ACHN (cell line): ENCODE measurements at places on chromosomes 16 and 17.

- DNase-seq, result no peak
These were observed 17.1 kb downstream of the ZNF768 start for GRCh38 chr16:30509081-30509765.

DNA sequence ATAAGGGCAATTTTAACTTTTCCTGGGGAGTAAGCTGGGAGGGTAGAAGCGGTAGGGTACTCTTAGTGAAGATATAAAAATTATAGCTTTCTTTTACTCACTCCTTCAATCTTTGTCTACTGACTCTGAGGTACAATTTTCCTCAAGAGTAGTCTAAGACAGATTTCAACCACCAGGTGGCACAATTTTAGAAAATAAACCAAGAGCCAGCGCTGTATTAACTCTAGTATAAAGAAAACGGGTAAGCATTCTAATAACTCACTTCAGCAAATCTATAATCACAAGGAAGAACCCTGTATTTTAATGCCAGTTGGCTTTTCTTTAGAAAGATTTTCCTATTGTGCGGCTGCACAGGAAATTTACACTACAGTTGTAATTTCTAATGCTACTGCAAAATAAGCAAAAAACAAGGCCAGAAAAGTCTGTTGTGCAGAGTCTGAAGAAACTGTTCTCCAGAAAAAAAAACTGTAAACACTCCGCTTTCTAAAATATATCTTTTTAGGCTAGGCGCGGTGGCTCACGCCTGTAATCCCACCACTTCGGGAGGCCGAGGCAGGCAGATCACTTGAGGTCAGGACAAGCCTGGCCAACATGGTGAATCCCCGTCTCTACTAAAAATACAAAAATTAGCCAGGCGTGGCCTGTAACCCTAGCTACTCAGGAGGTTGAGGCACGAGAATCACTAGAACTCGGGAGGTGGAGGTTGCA, 1.9 kb downstream of the CMC2 start:
- DNase-seq, result peak; percentile 86

DNA sequence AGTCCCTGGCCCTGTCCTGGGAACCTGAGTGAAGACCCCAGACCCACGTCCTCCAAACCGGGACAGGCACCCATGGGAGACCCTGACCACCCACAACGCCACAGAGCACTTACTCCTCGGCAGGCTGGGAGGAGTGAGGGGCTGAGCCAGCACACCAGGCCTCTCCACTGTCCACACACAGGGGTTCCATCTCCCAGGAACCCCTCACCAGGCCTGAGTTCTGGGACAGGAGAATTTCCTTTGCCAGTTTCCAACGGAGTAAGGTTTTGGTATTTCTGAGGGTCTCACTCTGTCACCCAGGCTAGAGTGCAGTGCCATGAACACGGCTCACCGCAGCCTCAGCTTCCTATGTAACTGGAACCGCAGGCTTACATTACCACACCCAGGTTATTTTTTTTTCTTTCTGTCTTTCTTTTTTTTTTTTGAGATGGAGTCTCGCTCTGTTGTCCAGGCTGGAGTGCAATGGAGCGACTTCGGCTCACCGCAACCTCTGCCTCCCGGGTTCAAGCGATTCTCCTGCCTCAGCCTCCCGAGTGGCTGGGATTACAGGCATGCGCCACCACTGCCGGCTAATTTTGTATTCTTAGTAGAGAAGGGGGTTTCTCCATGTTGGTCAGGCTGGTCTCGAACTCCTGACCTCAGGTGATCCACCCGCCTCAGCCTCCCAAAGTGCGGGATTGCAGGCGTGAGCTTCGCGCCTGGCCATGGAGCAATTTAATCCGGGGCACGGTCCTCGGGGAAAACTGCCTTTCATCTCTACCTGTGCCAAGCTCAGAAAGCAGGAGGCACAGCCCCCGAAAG, 1.6 kb downstream of the PGAP6 start:
- DNase-seq, result no peak

GRCh38 chr17:77404812-77405581, 264.2 kb downstream of the SEC14L1 start:
- no peak for DNase-seq

- DNase-seq, result no peak
These were observed 84.8 kb upstream of the CPHXL start for GRCh38 chr16:75811020-75811634.

DNA sequence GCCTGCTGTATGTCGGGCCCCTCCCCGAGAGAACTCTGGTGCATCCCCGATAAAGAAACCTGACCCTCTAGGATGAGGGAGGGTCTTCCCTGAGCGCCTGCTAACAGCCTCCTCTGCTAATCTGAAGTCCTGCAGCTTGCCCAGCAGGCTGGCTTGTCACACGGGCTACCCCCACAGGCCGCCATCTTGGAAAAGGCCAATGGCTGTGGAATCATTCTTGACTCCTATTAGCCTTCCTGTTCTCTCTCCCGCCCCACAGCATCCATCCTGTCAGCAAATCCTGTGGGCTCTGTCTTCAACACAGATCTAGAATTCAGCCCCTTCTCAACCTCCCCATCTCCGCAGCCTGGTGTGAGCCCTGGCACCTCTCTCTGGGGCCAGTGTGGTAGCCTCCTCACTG, 12.0 kb downstream of the IL4R start:
- DNase-seq, result no peak

GRCh38 chr17:73489333-73489732, 154.9 kb downstream of the SDK2 start:
- DNase-seq, result no peak

GRCh38 chr17:32445074-32445415, 735 bp downstream of the PSMD11 start:
- peak; percentile 86 for DNase-seq

DNA sequence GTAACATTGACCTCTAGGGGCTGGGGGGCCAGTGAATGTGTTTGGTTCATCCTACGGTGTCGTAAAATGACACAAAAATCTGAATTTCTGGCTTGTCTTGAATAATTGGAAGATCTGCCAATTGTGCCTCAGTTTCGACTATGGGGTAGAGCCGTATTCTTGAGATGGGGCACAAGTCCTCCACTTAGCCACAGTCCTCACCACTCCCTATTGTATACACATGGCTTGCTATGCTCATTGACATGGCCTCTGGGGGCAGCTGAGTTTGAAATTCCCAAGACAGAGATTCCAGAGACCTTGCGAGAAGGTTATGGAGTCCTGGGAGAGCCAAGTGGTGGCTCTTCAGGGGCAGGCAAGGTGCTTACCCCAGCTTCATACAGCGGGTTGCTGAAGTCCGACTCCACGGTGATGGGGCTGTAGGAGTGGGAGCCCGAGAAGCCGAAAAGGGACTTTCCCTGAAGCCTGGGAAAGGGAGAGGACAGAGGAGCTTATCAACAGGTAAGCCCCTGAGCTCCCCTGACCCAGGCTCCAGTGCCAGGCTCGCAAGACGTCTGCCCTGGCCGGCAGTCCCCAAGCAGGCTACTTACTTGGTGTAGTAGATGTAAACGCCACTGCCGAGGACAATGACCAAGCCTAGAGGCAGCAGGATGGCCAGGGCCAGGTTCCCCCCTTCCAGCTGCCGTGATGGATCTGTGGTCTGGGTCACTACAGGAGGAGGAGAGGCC, 9.0 kb upstream of the CDIPT start:
- DNase-seq, result no peak

DNA sequence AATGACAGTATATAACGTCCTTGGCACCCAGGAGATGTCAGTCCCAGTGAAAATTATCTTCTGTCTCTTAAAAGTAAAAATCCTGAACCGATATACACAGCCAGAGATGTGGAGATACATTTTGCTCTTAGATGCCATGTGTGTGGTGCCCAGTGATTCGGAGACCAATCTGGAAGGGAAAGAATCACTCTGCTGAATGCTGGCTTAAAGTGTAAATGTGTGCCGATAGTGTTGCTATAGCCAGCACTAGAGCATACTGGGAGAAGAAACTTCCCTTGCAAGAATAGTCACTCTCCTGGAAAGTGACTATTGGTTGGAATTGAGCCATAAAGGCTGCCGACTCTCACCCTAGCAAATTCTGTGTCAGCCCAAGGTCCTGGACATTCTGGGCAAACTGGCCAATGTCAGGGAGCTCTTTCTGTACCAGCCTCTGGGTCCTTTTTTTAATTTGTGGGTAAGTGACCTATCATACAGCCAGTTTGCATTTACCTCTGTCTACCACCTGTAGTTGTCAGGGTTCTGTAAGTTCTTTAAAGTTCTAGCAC, 44.2 kb upstream of the HNF1B start:
- peak; percentile 28 for DNase-seq

- no peak for DNase-seq
These were observed 502.6 kb downstream of the HAPSTR1 start for GRCh38 chr16:9594047-9594446.
